Spleen (tissue), 13 donors: ENCODE measurements at places on chromosomes 1 and 21. TPM values are rescaled to one million over a fixed set of nuclear protein-coding genes. Genes with fewer than 3 reads are reported as not detected.
A peak's percentile ranks its signal among the peaks of the same experiment; 100 is the strongest.

DNA sequence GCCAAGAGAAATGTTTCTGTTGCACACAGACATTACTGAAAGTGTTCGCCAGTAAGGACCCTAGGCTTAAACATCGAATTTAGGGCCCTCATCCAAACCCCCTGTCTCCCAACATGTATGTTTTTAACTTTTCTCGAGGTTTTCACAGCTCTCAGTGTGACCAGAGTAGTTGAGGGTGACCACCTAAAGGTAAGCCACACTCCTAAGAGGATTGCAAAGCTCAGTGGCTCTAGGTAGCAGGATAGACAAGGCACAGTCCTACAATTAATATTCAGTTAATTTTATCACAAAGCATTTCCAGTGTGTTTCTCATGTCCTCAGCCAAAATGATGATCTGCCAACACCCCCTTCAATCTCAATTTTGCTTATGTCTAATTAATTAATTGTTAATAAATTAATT lies 695 bp upstream of the ALG14 start:
- H3K27ac ChIP-seq, result peak overlapping the region; percentile 87
- no peaks in the 10 kb centered on the region for H3K36me3 ChIP-seq
- no peaks in the 10 kb centered on the region for H3K27me3 ChIP-seq
- peaks cover 18% of the 10 kb centered on the region for H3K4me1 ChIP-seq

DNA sequence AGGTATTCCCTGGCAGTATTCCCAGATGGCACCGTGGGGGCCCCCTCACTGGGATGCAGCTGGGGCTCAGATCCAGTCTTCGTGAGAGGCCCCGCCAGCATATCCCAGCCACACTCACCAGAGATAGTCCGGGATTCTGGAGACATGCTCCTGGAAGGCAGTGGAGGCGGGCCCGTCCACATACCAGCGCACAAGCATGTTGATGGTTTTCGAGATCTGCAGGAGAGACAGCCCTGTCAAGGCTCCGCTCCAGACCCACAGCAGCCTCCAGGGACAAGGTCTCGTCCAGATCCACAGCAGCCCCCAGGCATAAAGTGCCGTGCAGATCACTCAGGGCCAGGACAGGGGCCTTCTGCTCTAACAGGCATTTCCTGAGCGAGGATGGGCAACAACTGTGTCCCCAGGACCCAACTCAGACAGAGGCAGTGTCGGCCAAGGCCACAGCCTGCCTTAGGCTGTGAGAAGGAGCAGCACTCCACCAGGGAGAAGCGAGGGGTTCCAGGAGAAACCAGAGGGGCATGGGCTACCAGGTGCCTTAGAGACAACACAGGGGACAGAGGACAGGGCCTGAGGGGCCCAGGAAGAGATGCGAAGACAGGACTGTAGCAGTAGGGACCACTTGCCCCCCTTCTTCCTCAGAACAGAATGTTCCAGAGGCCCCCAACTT lies 14.8 kb downstream of the LSS start:
- H3K27me3 ChIP-seq, result no peaks in the 10 kb centered on the region
- H3K27ac ChIP-seq, result no peak overlapping the region
- peaks cover 9% of the 10 kb centered on the region for H3K36me3 ChIP-seq
- peak; percentile 50 for DNase-seq

- DNase-seq, result no peak
- no peaks in the 10 kb centered on the region for H3K4me1 ChIP-seq
- no peaks in the 10 kb centered on the region for H3K27me3 ChIP-seq
- H3K27ac ChIP-seq, result no peak overlapping the region
- H3K36me3 ChIP-seq, result no peaks in the 10 kb centered on the region
These were observed 237.9 kb downstream of the FOXD2 start for GRCh38 chr1:47675721-47676120.

DNA sequence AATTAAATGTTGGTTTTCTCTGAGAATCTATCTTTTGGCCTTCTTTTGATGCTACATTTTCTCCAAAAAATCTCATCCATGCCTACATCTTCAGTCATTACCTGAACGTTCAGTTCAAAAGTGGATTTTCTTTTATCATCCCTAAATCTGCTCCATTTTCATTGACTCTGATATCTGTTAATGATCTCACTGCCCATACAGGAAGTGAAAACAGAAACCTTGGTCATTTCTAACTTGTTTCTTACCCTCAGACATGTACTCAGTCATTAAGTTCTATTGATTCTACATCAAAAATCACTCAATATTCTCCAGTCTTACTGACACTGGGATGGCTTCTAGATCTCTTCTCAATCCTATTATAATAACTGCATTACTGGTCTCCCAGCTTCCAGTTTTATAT lies 22.7 kb downstream of the PRKACB start:
- DNase-seq, result no peak
- H3K27me3 ChIP-seq, result no peaks in the 10 kb centered on the region
- no peak overlapping the region for H3K4me3 ChIP-seq
- H3K27ac ChIP-seq, result no peak overlapping the region

GRCh38 chr1:40921522-40921921 lies 58.0 kb upstream of the CTPS1 start:
- no peaks in the 10 kb centered on the region for H3K4me1 ChIP-seq
- H3K36me3 ChIP-seq, result no peaks in the 10 kb centered on the region
- no peak for DNase-seq
- H3K27me3 ChIP-seq, result no peaks in the 10 kb centered on the region
- H3K27ac ChIP-seq, result no peak overlapping the region

The RHCE gene
- not detected for total RNA-seq

The GFI1 gene
- 16.9 TPM for total RNA-seq
